Muscle of leg (tissue), 16 donors: ENCODE measurements at places on chromosomes 16 and 17. TPM values are rescaled to one million over a fixed set of nuclear protein-coding genes. Genes with fewer than 3 reads are reported as not detected.

The MTHFSD gene
- polyA plus RNA-seq: 12.3 TPM

The ZBTB4 gene
- polyA plus RNA-seq: 26.0 TPM

The CYB561 gene
- 8.5 TPM for polyA plus RNA-seq

The KRT32 gene
- not detected for polyA plus RNA-seq
